ENCODE measurements at places on chromosomes 16 and 17. TPM values are rescaled to one million over a fixed set of nuclear protein-coding genes. Genes with fewer than 3 reads are reported as not detected.

GRCh38 chr16:87350681-87351319 is 32.8 kb downstream of the FBXO31 start:
- peak; percentile 75 for DNase-seq

The STAC2 gene
- 0.04 TPM for total RNA-seq

- DNase-seq: no peak
Measured at GRCh38 chr16:17067882-17068281, 402.9 kb downstream of the XYLT1 start.

GRCh38 chr17:32253117-32253611 is 12.5 kb upstream of the RHBDL3 start:
- DNase-seq: peak; percentile 83

DNA sequence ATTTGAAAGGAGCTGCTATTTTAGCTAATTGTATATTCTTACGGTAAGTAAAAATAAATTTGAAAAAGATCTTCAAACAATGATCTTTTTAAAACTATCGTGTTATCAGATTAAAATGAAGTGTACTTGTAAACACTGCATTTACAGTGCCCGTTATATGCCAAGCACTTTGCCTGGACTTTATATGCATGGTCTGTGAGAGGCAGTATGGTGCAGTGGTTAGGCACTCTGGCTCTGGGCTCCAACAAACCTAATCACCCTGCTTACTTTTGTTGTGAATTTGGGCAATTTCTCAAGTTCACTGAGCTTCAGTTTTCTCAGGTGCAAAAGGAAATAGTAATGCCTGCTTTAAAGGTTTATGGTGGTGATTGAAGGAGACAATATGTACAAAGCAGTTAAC is 1.4 kb downstream of the PMP22 start:
- no peak for DNase-seq

DNA sequence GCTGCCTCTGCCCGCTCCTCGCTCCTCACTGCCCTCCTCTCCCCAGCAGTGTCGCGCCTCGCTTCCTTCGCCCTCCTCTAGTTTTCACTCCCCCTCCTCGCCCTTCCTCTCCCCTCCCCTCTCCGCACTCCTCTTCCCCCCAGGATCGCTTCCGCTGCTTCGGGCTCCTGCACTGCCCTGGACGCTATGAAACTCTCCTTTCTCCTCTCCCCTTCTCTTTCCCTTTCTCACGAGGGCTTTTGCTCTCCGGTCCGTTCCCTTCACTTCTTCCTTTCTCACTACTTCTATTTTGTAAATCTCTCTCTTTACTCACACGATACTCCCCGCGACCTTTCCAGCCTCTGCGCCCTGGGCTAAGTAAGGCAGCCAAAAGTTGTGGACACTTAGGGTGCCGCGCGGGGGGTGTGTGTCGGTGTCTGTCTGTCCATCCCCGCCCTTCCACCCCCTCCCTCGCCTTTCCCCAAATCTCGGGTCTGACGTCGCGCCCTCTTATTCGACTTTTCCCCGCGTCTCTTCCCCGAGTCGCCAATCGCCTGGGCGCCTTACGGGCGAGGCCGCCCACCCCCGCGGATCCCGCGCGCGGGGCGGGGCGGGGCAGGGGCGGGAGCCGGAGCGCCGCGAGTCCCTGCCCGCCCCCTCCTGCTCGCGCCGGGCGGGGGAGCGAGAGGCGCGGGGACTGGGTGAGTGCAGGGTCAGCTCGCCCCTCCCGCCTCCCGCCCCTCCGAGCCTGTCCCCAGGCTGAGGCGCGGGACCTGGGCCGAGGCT is at the start of gene IRX3:
IRX3 (minus strand) TSS at position 422 of the 765 bp plus-strand sequence. CDS start 737 bp downstream, outside the sequence.
- DNase-seq: peak; percentile 95

The NOD2 gene
- 1.5 TPM for total RNA-seq

- peak; percentile 27 for DNase-seq
Measured at GRCh38 chr17:17172001-17172939, 33.9 kb downstream of the PLD6 start.

GRCh38 chr17:76327696-76328095 is 19.6 kb upstream of the QRICH2 start:
- peak; percentile 34 for DNase-seq

The CRYM gene
- total RNA-seq: 0.13 TPM

DNA sequence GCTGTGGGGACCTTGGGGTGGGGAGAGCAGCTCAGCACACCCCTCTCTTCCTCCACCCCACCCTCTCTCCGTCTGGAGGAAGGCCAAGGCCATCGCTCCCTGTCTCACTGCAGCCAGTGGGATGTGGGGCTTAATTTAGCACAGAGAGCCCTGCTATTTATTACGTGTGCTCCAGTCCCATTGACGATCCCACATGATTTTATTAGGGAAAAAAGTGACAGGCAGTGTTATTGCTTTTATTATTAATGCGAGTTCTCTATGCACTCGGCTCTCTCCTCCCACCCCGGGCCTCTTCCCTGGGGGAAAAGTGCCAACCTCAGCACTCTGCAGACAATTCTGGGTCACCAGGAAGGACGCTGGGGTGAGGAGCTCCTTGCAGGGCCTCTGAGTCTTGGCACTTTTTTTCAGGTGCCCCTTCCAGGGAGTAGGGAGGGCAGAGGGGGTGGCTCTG is 57.3 kb downstream of the MGAT5B start:
- peak; percentile 43 for DNase-seq

- DNase-seq: peak; percentile 96
Measured at GRCh38 chr17:980406-981291, 1.1 kb upstream of the NXN start.

- no peak for DNase-seq
Measured at GRCh38 chr16:53937161-53937880, 233.4 kb downstream of the FTO start.

DNA sequence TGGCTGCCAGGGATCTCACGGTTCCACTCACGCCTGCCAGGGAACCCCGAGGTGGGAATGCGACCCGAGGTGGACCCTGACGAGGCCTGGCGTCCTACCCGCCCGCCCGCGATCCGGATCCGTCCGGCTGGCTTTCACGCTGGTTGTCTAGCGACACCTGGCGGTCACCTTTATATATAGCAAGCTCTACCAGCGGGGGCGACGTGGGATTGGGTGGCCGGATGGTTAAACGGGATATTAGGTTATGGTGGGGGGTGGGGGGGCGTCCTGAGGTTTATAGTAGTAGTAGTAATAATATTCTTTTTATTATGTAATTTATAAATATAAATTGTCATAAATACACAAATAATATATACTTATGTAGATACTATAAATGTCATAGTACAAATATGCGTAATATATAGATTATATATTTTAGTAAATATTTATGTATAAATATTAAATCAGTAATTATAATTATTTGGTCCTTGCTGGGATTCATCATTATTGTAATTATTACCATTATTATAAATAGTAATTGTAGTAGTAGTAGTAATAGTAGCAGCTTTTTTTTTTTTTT is 136.9 kb downstream of the KCNJ12 start:
- DNase-seq: peak; percentile 78

- peak; percentile 83 for DNase-seq
Measured at GRCh38 chr17:43020789-43021740, 1.1 kb downstream of the VAT1 start.

The CTF1 gene
- 1.7 TPM for total RNA-seq

The CLEC19A gene
- not detected for total RNA-seq

The PRSS33 gene
- total RNA-seq: not detected

The APOH gene
- total RNA-seq: 0.31 TPM

DNA sequence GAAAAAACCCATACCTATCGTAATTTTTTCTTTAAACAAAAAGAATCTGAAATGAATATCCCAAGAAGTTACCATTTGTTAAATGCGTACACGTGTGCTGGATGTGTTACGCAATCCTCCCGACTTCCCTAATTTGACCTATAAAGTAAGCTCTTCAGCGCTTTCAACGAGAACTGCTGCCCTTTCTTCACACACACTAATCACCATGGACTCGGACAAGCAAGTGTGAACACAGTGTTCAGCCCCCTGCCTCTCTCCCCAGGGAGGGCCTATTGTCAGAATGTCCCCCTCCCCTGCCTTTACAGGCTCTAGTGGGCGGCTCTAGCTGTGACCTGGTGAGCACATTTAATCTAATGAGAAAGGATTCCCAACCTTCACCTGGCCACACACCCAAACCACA is 216.1 kb downstream of the CEP112 start:
- DNase-seq: peak; percentile 47

GRCh38 chr16:54034684-54035083 is 251.9 kb downstream of the IRX3 start:
- no peak for DNase-seq

- no peak for DNase-seq
Measured at GRCh38 chr16:8943966-8944759, 19.5 kb downstream of the USP7 start.

DNA sequence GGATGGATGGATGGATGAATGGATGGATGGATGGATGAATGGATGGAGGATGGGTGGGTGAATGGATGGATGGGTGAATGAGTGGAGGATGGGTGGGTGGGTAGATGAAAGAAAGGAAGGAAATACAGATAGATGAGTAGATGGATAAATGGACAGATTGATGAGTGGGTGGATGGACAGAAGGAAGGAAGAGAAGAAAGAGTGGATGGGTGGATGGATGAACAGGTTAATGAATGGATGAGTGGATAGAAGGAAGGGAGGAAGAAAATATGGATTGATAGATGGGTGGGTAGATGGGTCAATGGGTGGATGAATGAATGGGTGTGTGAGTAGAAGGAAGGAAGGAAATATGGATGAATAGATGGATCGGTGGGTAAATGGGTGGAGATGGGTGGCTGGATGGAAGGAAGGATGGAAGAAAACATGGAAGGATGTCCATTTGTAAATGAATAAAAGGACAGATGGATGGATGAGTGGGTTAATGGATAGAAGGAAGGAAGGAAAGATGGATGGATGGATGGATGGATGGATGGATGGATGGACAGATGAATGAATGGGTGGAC is 97.3 kb upstream of the TNRC6C start:
- no peak for DNase-seq

DNA sequence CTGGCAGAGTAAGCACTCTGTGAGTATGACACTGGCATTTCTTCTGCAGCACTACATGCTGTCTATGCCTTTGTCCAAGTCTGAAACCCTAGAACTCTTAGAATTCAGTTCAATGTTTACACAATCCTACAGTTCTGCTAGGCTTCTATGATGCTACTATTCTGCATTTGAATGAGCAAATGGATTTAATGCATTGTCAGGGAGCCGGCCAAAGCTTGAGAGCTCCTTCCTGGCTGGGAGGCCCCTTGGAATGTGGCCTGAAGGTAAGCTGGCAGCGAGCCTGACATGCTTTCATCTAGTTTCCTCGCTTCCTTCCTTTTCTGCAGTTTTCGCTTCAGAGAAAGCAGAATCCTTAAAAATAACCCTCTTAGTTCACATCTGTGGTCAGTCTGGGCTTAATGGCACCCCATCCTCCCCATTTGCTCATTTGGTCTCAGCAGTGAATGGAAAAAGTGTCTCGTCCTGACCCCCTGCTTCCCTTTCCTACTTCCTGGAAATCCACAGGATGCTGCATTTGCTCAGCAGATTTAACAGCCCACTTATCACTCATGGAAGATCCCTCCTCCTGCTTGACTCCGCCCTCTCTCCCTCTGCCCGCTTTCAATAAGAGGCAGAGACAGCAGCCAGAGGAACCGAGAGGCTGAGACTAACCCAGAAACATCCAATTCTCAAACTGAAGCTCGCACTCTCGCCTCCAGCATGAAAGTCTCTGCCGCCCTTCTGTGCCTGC is at the start of gene CCL2:
CCL2 (plus strand) TSS at position 635 of the 730 bp plus-strand sequence; CDS start at position 700, 65 bp downstream.
- DNase-seq: peak; percentile 97

DNA sequence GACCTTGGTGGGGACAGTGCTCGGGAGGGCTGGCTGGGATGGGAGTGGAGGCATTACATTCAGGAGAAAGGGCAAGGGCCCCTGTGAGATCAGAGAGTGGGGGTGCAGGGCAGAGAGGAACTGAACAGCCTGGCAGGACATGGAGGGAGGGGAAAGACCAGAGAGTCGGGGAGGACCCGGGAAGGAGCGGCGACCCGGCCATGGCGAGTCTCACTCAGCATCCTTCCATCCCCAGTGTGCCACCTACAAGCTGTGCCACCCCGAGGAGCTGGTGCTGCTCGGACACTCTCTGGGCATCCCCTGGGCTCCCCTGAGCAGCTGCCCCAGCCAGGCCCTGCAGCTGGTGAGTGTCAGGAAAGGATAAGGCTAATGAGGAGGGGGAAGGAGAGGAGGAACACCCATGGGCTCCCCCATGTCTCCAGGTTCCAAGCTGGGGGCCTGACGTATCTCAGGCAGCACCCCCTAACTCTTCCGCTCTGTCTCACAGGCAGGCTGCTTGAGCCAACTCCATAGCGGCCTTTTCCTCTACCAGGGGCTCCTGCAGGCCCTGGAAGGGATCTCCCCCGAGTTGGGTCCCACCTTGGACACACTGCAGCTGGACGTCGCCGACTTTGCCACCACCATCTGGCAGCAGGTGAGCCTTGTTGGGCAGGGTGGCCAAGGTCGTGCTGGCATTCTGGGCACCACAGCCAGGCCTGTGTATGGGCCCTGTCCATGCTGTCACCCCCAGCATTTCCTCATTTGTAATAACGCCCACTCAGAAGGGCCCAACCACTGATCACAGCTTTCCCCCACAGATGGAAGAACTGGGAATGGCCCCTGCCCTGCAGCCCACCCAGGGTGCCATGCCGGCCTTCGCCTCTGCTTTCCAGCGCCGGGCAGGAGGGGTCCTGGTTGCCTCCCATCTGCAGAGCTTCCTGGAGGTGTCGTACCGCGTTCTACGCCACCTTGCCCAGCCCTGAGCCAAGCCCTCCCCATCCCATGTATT is 1.1 kb downstream of the CSF3 start:
- DNase-seq: no peak

DNA sequence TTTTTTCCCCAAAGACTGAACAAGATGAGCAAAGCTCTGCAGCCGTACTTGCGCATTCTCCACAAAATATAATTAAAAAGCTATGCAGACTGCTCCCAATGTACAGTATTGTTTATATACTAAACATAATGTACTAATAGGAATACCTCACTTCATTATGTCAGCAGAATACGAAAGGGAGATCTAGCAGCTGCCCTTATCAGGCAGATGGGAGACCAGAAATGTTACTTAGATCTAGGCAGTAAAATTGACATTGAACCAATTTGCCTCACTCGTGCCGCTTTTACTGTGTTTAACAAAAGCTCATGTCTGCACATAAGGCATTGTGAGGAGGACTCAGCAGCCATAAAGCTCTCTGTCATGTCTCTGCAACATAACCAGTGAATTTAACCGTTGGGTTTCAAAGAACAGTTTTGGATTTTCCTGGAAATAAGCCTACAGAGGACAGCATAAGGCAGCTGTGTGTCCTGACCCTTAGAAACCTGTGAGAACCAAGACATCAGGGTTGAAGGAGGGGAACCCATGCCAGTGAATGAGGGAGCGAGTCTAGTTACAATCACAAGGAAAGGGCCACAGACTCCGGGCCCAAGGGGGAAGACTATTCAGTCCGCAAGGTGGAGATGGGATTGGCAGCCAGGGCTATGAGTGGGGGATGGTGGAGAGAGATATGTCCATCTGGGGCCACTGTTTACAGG is 71.4 kb downstream of the GNAO1 start:
- no peak for DNase-seq

- no peak for DNase-seq
Measured at GRCh38 chr16:84840687-84841627, 21.2 kb downstream of the CRISPLD2 start.

GRCh38 chr17:40303009-40303657 is 5.8 kb upstream of the RARA start:
- peak; percentile 90 for DNase-seq

The ACSM5 gene
- 0.18 TPM for total RNA-seq

GRCh38 chr16:85857406-85857805 is 41.6 kb upstream of the IRF8 start:
- DNase-seq: no peak

- peak; percentile 75 for DNase-seq
Measured at GRCh38 chr17:11240041-11240840, 772 bp upstream of the SHISA6 start.

GRCh38 chr17:44548376-44549230 is 8.7 kb upstream of the FZD2 start:
- DNase-seq: no peak

GRCh38 chr17:28963055-28963611 is 11.8 kb upstream of the PHF12 start:
- peak; percentile 51 for DNase-seq

The PSMD12 gene
- 16.0 TPM for total RNA-seq

The ARMC5 gene
- total RNA-seq: 6.3 TPM

Measured in muscle of leg (tissue), 16 donors.